WERI-Rb-1 (cell line): ENCODE measurements at places on chromosomes 11 and 22.

DNA sequence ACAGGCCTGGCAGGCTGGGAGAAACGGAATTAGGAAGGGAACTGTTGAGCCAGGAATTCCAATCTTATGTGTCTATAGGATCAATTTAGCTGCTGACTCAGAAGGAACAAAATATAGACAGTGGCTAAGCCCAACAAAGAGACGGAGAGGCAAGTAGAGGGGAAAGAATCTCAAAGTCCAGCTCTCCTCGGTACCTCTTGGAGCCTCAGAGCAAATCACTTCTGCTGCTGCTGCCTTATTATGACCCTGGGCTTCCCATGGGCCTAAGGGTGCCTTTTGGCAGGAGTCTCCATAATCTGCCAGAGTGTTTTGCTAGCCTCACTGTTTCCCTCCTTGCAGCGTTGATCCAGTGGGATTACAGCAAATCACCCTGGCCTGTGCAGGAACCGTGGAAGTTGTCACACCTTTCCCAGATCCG, 31.7 kb downstream of the PAX6 start:
- peak; percentile 50 for DNase-seq

DNA sequence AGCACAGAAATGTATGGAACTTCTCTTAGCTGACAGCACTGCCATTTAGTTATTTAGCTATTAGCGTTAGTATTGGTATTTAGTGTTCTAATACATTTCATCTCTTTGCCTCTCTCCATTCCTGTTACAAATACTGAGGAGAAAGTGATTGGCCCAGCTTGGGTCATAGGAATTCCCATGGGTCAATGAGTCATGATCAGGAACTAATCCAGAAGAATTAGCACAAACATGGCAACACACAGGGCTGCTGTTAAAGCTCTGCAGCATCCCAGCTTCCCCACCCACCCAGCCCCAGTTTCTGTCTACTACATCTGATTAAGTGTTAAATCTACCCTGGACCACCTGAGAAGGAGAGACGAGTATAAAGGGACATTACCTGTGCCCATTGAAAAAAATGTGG, 36.1 kb downstream of the PDGFD start:
- DNase-seq: no peak

GRCh38 chr22:50174382-50175190, 4.1 kb downstream of the PANX2 start:
- no peak for DNase-seq

DNA sequence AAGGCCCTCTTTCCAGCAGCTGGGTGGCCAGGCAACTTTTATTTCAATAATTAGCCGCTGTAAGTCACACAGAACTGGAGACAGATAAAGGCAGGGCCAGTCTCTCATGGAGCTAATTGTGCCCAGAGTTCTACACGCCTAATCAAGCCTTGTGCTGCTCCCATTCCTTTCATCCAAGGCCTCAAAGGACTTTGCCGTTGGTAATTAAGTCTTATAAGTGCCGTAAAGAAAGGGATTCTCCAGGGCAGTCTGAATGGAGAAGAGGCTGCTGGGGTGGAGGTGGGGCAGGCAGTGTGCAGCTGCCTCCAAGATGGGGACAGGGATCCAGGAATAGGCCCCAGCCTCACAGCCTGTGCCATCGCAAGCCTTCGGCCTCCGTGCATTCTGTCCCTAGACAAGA, 357.9 kb downstream of the TENM4 start:
- no peak for DNase-seq
